ENCODE measurements at places on chromosomes 4 and X.

- DNase-seq, result no peak
Measured at GRCh38 chr4:946517-947471, 14.5 kb downstream of the TMEM175 start.

DNA sequence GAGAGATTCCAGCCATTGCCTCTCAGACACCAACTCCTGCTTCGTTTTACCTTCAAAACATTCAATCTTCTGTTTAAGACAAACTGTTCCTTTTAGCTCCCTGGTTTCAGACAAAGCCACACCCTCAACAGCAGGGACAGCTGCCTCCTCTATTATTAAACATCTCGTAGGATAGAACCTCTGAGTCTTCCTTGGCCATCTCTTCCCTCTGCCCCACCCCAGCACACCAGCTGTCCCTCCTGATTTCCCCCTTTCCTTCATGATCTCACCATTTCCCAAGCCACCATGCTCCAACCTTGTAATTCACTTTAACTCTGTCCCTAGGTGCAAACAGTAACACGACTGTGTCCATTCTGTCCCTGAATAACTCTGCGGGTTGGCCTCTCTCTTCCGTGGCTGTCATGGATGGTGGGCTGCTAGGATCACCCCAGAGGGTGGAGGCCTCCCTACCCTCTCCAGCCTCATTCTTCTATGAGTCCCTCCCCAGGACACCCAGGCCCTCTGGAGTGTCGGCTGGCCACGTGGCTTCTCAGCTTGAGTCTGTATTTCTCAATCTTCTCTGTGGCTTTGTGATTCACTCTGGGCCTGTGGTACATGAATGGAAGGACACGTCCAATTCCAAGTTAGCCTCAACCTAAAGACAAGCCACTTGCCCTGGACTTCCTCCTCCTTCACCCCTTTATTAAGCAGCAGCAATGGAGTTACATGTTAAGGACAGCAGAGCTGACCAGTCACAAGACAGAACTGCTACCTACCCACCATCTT lies 349.9 kb downstream of the FBXW7 start:
- no peak for DNase-seq

- no peak for DNase-seq
Measured at GRCh38 chr4:5478697-5479096, 229.7 kb downstream of the EVC2 start.

GRCh38 chrX:129606918-129607317 lies 47.8 kb downstream of the APLN start:
- DNase-seq, result no peak

DNA sequence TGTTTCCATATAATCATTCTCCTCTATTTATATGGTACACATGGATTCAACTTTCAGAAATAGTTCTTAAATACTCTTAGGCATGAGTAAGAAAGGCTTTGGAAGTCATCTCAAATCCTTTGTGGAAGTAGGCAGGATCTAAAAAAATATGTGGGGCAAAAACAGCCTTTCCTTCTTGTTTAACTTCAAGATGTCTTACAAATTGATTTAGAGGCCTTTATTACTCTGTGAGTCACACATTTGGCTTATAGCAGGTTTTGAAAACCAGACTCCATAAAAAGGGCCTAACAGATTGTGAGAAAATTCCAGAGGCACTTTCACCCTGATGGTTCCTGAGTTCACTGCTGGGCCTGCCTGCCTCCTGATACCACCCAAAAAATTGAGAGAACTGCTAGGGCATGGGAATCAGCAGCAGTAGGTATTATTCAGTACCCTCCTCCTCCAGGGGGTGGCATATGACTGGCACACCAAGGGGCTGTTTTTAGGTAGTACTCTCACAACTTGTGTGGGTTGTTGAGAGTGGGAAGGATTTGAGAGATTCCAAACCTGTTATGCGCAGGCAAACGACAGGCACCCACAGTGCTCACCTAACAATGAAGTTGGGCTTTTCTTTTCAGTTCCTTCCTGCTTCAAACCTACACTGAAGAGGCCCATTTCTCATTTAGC lies 162.7 kb upstream of the MBNL3 start:
- no peak for DNase-seq

- DNase-seq, result no peak
Measured at GRCh38 chr4:124455671-124456070, 256.9 kb downstream of the ANKRD50 start.

DNA sequence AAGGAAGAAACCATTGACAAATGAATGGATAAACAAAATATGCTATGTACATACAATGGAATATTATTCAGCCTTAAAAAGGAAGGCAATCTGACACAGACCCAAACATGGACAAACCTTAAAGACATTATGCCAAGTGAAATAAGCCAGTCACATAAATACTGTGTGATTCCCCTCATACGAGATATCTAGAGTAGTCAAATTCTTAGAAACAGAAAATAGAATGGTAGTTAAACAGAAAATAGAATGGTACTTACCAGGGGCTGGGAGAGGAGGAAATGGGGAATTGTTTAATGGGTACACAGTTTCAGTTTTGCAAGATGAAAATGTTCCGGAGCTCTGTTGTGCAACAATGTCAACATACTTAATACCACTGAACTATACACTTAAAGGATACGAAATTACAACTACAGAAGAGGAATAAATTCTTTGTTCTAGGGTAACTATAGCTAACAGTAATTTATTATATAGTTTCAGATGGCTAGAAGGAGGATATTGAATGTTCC lies 47.8 kb upstream of the DUSP21 start:
- DNase-seq, result no peak

DNA sequence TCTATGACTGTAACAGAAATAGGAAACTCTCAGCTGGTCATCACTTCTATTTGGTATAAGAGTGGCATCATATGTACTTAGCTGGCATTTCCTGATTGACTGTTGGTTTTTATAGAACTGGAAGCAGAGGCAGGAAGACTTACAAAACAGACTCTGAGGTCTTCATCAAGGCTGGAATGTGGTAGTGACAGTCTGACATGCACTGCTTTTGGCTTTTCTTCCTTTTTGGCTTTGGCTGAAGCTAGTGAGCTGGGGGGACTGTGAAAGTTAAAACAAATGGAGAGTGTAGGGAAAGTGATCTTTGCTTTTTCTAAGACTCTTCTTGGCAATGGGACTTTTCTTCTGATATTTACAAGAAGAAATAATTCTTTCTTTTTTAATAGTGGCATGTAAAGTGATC lies 121.1 kb upstream of the SLC4A4 start:
- DNase-seq, result no peak
